ENCODE measurements at places on chromosomes 3 and 15.

GRCh38 chr15:78840661-78841375 is 29.6 kb upstream of the ADAMTS7 start:
- DNase-seq = peak; percentile 10

GRCh38 chr3:61454801-61455200 is 106.6 kb upstream of the PTPRG start:
- no peak for DNase-seq

DNA sequence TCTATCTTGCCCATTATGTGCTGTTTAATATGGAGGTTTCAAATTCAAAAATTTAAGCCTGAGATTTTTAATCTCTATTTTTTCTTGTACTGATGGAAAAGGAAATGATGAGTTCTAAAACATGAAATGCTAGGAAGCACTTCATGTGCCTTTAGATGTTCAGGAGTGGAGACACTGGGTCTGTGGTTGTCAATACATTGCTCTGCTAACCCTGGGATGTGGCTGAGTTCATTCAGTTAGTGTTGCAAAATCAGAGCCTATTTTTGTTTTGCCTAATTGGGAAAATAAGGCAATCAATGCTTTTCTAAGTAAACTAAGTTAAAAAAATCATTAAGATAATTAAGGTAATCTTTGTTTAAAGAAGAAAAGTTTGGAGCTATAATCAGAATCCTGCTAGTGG is 83.1 kb downstream of the DIPK2A start:
- no peak for DNase-seq

DNA sequence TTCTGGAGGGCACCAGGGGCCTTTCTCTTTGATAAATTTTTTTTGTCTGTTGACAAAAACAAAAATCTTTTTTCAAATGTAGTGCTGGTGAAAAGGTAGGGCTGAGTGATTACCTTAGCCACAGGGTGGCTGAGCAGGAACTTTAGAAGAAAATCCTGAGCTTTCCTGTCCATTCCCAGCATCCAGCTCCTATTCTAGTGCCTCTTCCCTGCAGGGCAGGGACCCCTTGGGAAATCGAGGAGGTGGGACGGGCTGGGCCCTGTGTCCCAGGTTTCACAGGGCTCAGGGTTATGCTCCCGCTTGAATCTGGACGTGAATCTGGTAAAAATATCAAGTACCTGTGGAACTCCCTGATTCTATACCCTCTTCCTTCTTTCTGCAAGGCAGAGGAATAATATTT is 31.7 kb downstream of the EDEM1 start:
- DNase-seq = no peak

DNA sequence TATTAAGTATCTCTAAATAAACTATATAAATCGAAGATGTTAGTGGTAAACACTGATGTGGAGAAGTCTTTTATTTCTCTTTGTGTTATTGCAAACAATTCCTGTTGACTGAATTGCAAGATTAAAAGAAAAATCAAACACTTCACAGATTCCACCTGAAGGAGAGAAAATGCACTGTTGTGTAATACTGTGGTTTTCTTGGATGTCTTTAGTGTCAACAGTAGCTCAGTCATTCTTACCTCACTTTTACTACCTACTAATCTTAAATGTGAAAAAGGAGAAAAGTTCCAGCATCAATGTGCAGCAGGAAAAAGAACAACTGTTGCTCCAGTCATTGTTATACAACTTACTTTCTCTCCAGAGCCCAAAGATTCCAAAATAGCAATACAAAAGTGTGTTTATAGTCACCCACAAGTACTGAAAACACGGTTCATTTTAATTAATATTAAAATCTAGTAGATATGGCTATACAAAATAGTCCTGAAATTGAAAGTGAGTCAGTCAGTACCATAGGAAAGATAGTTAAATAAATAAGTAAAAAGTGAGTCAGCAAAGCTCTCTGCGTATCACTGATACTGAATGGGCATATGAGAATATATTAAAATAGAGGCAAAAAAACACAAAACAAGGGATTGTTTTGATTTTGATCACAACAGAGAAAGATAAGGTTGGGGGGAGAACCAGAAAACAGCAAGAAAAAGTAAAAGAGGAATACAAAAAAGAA is 90.5 kb upstream of the CSPG5 start:
- no peak for DNase-seq

- no peak for DNase-seq
Observed at GRCh38 chr3:108416111-108416869, 94.1 kb downstream of the MYH15 start.

- no peak for DNase-seq
Observed at GRCh38 chr3:103126115-103126514, 691.3 kb downstream of the ZPLD1 start.

DNA sequence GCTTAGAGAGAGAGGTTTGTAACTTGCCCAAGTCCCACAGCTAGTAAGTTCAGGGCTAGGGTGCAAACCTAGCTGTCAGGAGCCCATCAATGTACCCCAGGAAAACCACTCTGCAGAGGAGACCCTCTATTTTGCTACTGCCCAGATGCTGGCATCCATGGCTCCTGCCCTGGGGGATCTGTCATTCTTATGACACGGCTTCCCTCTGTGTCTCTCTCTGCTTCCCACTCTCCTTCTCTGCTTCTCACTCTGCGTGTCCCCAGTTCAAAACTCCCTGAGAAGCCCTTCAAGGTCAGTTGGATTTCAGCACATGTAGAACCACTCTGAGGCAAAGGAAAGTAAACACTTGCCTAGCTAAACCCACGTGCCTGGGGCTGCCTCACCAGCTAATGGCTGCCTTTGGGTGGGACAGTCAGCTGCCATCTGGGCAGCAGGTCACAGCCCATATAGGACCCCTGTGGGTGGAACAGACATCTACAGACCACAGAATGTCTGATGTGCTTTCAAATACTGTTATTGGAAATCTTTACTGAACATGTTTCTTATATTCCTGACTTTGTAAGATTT is 29.4 kb upstream of the SLCO2A1 start:
- DNase-seq = no peak

DNA sequence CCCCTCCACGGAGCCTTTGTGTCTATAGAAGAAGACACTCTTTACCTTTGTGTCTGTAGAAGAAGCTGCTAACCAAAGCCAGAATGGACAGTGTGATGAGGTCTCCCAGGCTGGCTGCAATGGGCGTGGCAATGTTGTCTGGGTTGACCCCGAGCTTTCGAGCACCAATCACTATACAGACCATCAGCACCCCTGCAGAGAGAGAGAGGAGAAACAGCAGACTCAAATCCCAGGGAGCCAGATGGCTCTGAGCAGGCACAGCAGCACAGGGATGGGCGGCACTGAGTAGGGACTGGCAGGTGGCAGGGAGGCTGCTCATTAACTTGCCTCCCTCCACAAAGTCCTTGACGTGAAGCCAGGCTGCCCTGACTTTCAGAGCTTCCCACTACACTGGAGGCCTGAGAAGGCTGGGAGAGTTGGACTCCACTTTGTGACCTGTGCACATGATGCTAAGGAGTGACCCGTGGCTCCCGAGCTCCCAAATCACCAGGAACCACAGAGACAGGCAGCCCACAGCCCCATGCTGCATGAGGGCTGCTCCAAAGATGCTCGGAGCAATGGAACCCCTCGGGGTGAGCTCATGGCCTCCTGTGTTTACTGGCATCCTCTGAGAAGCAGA is 53.9 kb downstream of the ROPN1B start:
- peak; percentile 93 for DNase-seq

GRCh38 chr3:129058441-129059200 is 2.0 kb upstream of the GP9 start:
- DNase-seq = peak; percentile 20

DNA sequence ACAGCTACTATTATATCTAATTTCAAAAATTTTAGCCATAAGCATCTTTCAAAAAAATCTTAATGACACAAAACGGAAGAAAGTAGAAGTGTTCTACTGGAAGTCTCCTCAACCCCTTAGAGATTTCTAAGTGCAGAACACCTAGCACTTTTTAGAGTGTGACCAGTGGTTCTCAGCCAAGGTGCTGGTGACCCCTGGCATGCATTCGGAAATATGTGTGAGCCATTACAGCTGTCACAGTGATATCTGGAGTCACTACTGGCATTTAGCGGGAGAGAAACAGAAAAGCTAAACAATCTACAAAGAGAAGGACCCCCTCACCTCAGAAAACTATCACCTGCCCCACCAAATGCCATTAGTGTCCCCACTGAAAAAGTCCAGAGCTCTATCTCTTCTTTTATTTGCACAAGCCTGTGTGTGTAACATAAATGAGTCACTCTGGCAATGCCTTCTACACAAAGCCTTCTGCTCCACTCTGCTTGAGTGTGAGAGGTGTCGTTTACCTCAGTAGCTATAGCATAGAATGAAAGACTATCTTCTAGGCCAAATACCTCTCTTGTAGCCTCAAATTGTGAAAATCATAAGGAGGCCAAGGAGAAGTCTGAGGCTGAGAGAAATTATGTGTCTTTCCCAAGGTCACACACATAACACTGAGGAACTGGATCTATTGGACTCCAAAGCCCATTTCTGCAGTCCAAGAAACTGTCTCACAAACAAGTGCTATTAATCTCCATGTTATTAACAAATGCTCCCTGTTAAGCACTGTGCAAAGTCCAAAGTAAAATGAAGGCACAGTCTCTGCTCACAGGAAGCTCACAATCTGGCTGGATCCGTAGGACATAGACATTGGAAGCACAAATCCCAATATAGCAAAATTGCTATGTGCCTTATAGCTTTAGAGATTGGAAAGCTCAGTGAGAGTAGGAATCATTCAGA is 28.5 kb upstream of the KCNMB2 start:
- no peak for DNase-seq

DNA sequence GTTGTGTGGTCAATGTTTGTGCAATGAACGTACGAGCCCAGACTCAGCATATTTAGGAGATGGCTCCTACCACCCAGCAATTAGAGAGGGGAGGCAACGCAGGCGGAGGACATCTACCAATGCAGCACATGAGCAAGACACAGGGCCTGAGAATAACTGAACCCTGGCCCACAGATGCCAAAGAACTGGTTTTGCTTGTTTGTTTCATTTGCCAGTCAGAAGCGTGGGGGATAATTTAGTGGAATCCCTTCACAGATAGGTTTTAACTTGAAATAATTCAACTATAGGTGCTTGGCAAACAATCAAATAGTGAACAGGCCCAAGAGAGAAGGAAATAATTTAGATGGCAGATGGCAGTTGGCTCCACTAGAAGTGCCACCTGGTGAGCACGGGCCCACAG is 54.8 kb downstream of the LIPC start:
- no peak for DNase-seq
